ENCODE measurements at places on chromosomes 3 and 15.
A peak's percentile ranks its signal among the peaks of the same experiment; 100 is the strongest.

GRCh38 chr3:17329927-17330326 is 412.5 kb downstream of the TBC1D5 start:
- DNase-seq: no peak

DNA sequence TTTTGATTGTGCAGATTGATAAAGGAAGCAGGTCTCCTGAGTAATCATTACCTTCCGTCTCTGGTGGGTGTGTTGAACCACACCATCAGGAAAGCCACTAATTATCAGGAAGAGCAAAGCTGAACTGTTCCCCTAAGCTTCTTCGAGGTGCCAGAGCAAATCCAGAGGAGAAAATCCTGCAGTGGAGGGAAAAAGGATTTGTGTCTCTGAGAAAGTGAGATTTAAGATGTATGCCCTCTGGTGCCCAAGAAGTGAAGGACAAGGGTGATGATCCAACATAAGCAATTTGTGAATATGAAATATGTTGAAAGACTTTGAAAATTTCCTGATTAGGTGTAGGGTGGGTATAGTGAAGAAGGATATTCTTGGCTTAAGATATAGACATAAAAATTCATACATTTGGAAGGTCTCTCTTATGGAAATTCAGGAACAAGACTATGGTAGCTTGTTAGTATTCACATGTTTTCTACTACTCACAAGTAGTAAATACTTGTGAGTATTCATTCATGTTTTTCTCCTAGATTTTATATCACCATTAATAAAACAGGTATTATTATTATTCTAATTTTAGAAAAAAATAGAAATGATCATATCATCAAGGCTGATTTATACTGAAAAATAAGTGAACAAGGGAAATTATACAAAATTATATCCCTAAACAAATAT is 34.8 kb downstream of the COMMD2 start:
- DNase-seq: peak; percentile 63

DNA sequence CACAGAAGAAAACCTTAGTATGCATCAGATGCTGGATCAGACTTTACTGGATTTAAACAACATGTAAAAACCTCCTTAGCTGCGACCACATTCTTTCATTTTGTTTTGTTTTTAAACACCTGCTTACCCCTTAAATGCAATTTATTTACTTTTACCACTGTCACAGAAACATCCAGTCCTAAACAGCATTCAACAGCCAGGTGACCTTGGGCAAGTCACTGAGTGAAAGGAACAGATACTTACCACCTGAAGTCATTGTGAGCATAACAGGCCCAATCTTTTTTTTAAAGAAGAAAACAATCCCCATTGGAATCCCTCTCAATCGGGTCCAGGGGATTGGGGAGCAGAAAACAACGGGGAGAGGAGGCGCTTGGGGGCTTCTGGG is 390 bp downstream of the STARD5 start:
- DNase-seq: no peak

DNA sequence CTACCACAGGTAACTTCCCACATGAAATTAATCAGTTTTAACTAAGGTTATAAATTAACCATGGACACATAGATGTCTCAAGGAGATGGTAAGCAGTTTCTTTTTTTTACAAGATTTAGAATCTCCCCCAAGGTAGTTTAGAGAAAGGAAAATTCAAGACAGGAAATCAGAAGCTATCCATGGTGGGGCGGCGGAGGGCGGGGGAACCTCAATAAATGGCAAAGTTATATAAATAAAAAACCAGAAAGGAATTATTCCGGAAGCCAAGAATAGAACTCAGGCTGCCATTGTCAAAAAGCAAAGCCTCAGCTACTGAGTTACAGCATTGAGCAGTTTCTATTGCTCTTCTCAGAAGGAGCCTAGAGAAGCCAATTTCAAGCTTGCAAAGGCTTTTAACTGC is 172.1 kb upstream of the SMAD3 start:
- DNase-seq: peak; percentile 14

DNA sequence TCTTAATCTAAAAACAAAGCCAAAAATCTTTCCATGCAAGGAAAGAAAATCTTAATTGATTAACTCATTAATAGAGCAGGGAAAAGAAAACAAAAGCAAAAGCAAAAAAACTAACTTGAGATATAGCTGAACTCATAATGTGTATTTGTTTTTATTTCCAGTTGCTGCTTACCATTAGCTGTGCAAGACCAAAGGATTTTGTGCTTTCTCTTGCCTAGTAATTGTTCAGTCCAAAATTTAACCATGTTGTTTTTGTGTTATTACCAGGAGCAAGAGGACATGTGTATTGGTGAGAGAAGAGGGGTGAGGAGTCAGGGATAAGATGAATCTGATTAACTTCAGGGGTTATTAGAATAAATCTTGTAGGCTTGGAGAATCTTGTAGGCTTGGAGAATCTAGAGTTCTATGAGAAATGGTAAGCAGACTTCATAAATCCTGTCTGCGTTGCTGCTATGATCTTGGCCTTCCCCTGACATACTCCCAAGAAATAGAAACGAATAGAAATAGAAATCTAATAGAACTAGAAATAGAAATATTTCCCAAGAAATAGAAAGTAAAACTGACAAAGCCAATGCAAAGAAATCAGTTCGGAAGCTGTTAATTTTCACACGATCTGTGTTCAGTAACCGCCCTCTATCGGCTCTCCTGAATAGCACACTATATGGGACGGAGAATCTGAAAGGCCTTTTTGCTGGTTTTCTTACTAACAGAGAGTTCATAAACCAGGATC is 72.6 kb upstream of the TNFSF10 start:
- no peak for DNase-seq

DNA sequence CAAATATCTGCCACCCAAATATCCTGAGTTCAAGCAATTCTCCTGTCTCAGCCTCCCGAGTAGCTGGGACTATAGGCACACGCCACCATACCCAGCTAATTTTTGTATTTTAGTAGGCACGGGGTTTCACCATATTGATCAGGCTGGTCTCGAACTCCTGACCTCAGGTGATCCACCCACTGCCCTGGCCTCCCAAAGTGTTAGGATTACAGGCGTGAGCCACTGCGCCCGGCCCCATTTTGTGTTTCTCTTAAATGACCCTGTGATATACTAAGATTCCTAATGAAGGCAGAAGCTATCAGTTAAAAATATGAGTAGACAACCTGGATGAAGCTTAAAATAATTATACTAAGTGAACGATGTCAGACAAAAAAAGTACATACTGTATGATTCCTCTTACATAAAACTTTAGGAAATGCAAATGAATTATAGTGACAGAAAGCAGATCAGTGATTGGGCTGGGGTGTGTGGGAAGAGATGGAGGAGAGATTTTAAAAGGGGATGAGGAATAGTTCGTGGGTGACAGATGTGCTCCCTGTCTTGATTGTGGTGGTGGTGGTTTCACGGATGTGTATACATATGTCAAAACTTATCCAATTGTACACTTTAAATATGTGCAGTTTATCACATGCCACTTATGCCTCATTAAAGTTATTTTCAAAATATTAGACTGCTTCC is 3.8 kb upstream of the KLHL40 start:
- no peak for DNase-seq

DNA sequence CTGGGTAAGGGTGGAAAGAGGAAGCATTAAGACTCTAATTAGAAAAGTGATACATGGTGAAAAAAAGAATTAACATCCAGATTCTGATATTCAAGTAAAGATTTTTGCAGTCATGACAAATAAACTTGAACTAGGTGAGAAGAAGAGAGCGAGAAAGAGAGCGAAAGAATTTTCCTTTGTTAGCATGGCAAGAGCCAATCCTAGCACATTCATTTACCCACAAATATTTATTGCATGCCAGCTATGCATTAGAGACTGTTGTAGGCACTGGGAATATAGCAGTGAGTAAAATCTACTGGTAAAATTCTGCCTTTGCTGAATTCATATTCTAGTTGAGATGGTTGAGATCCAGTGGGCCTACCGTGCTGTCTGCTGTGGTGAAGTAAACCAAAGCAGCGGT is 177.9 kb upstream of the DPH6 start:
- DNase-seq: no peak

GRCh38 chr3:9308298-9308990 is 54.4 kb upstream of the THUMPD3 start:
- DNase-seq: no peak

DNA sequence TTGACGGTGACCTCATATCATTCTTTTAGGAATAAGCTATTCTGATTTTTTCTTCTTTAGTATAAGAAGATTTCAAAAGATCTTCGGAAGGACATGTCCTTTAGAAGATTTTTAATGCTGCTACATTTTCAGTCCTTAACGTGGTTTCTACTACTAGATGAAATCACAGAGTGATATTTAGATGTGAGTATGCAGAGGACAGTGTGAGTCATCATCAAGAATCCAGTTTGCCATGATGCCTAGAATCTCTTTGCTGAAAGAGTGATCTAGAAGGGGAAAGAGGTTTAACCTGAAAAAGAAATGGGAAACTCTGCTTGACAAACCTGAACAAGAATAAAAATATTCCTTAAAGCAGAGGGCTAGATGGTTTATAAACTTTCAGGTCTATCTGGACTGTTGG is 43.2 kb downstream of the SLC7A14 start:
- no peak for DNase-seq

GRCh38 chr3:158790901-158791589 is 10.8 kb upstream of the MFSD1 start:
- DNase-seq: no peak

DNA sequence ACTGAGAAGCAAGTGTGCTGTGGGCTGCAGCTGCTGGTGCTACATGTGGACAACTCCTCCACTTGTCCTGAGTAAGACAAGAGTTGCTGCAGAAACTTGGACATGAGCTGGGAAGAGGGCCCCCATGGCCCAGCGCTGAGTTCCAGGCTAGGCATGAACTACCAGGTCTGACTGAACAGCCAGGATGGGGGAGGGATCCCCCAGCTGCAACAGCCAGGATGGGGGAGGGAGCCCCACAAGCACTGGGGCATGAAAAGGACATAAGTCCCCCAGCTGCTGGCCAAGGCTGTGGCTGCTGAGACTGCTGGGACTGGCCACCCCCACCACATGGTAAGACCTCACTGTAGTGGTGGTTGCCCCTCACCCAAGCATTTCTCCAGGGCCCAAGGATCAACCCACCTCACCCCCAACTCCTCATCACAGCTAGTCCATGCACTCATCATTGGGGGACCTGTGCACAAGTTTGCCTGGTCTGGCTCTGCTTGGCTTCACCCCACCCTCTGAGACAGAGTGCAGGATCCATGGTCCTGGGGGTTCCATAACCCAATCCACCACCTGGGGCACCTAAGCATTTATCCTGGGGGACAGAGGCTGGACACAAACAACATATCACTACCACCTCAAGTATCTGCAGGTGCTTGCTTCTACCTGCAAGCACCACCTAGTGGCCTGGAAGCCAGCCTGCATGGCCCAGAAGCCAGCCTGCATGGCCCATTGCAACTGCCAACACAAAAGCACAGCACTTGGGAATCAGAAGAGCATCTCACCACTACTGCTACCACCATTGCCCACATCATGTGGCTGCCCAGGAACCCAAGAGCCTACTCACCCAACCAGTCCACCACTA is 84.5 kb upstream of the STT3B start:
- DNase-seq: peak; percentile 71

- DNase-seq: peak; percentile 84
These were observed 504.9 kb downstream of the EDEM1 start for GRCh38 chr3:5692446-5692845.

DNA sequence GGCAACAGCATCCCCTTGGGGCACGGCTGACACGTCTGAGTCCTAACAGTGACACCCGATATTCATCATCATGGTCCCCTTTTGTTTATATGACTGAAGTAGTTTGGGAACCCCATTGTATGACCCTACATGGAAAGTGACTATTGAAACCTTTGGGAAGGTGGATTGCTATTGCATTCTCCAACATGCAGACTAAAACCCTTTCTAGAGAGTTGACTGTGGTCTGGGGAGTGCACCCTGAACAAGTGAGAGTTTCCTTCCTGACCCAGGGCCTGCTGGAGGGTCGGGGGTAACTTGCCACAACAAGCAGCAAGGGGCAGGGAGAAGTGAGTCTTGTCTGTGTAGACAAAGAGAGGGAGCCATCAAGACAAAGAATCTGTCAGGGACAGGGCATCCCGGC is 54.4 kb downstream of the ISG20 start:
- DNase-seq: peak; percentile 21

DNA sequence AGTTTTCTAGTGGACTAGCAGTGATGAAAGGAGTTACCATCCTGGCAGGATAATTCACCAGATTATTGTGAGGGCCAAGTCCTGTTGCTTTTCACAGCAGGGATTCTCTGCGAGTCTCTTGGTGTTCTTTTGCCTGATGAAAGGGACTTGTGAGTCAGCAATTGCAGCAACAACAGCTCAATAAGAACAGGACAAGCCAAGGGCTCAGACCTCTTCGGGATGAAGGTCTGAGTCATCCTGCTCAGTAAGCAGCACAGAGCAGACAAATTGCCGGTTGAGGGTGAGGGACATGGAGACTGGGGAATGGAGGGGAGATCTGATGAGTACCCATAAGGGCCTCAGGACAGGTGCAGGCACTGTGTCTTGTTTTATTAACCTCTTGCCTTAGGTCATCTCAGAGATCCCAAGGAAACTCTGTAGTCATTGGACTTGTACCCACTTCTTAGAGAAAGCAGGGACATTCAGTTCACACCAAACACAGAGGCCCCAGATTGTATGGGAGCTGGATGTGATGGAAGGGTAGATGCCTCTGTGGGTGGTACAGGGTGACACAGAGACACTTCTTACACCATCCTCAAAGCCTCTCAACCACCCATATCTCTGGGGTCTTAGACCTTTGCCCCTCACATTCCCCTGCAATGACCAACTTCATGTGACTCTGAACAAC is 173.8 kb upstream of the TLE3 start:
- DNase-seq: peak; percentile 95

DNA sequence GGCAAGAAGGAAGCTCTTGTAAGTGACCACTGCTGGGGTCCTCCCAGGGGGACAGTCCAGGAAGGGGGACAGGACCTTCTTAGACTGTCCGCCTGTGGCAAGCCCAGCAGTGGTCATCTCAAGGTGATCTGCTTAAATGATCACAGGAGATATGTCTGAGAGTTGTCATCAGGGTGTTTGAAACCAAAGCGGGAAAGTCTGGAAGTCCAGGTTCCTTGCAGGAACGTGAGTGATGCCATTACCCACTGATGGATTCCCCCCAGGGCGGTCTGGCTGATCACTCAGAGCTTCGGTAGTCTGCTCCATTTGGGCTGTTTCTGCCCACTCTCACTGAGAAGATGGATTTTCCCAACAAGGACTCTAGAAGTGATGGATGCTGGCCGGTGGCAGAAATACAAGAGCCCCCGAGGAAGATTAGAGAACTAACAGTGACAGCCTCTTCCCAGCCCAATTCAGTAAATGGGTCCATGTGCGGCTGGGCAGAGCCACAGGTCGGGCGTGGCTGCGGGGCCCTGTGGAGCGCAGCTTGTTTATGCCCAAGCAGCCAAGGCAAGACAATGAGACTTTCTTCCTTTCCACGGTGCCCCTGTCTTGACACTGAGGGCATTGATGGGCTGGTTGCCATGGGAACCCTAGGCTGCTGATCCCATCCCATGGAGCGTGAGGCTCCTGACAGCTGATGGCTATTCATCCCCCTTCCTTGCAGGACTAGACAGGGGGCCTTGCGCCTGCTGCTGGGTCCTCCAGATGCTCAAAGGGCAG is 9.5 kb downstream of the PCSK6 start:
- DNase-seq: peak; percentile 69

- peak; percentile 84 for DNase-seq
These were observed 7.2 kb upstream of the SEC22A start for GRCh38 chr3:123194552-123194951.

Data from islet precursor cell (in vitro differentiated cells).